DMS 273 treated with DMSO at 0.1 percent for 48 hours (cell line): ENCODE measurements at places on chromosomes 5 and 9.

- DNase-seq, result peak; percentile 54
These were observed 92.6 kb downstream of the TLE4 start for GRCh38 chr9:79664375-79664831.

- DNase-seq, result no peak
These were observed 277.4 kb downstream of the AOPEP start for GRCh38 chr9:95003689-95004410.

- DNase-seq, result no peak
These were observed 33.6 kb downstream of the PRRT1B start for GRCh38 chr9:131578731-131579504.

GRCh38 chr9:77856615-77857014, 175.0 kb downstream of the GNAQ start:
- no peak for DNase-seq

GRCh38 chr5:5387777-5388176, 34.7 kb upstream of the ICE1 start:
- no peak for DNase-seq

DNA sequence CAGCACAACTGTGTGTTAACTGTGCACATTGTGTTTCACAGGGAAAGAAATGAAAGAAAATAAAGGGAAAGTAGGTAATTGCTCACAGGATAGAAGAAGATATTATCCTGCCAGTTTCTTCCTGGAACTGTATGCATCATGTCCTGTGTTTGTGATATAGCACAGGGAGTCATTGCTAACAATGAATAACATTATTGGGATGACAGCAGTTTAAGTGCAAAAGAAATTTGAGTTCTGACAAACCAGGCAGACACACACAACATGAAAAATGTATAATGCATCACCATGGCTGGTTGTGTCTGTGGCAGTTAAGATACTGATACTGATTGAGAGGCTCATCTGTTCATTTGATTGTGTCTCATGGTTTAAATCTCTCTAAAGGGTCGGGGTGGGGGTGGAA, 145.4 kb downstream of the SPATA31D1 start:
- DNase-seq, result no peak

GRCh38 chr5:134982230-134982629, 14.5 kb downstream of the CATSPER3 start:
- no peak for DNase-seq

DNA sequence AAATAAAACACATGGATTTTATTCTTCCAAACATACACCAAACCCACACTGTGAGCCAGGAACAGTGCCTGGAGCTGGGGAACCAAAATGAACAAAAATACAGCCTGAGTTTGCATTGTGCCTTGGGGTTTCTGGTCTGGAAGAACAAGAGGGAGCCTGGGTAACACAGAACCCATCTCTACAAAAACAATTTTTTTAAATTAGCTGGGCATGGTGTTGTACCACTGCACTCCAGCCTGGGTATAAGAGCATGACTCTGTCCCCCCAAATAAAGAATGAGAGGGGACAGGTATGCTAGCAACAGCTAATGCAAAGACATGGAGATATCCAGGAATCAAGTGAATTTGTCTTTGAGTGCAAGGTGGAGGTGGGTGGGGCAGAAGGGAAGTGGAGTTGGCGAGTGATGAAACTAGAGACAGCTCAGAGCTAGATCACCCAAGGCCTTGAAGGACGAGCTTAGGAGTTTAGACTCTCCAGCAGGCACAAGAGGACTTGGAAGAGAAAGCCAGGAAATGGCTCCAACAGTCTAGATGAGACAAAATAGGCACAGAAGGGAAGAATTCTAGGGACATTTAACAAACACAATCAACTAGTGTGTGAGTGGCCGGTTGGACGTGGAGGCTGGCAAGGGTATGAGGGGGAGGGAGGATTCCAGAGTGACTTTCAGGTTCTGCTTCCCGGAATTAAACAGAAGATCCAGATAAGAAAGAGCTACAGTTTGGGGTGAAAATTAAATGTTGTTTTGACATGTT, 47.4 kb downstream of the FNBP1 start:
- no peak for DNase-seq

GRCh38 chr5:44329716-44330115, 59.5 kb downstream of the FGF10 start:
- no peak for DNase-seq

GRCh38 chr9:85527331-85528020, 214.3 kb downstream of the AGTPBP1 start:
- DNase-seq, result no peak

DNA sequence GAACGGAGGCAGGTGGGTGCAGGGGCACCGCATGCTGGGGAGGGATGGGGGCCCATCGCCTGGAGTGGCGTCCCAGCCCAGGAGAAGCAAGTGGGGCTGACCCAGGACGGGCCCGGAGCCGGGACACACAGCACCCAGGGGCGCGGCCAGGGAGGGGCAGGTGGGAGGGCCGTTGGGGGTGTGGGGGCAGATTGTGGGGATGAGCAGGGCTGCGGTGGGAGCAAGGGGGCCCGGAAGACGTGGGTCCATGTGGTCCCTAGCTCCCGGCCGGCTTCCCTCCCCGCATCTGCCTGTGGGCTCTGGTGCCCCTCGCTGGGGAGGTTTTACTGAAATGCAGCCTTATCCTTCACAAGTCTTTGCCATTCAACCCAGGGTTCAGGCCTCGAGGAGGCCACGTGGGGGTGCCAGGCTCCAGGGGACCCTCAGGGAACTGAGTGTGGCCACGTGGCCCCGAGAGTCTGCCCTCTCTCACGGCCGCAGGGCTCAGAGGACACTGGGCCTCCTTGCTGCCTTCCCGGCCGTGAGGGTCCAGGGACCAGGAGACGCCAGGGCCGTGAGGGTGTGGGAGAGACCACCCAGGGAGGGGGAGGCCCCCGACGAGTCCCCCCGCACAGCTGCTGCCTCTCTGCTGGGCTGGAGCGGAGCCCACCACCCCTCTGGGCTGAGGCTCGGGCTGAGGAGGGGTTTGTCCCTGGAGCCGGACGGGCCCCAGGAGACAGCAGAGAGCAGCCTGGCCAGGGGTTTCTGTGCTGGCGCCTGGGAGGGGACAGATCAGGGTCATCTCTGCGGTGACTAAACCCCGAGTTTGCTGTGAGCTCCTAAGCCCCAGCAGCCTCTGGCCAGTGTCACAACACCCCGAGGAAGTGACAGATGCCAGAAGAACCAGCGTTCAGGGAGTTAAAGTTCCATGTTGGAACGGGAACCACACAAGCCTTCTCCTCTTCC, 35.2 kb downstream of the SLC9A3 start:
- no peak for DNase-seq

DNA sequence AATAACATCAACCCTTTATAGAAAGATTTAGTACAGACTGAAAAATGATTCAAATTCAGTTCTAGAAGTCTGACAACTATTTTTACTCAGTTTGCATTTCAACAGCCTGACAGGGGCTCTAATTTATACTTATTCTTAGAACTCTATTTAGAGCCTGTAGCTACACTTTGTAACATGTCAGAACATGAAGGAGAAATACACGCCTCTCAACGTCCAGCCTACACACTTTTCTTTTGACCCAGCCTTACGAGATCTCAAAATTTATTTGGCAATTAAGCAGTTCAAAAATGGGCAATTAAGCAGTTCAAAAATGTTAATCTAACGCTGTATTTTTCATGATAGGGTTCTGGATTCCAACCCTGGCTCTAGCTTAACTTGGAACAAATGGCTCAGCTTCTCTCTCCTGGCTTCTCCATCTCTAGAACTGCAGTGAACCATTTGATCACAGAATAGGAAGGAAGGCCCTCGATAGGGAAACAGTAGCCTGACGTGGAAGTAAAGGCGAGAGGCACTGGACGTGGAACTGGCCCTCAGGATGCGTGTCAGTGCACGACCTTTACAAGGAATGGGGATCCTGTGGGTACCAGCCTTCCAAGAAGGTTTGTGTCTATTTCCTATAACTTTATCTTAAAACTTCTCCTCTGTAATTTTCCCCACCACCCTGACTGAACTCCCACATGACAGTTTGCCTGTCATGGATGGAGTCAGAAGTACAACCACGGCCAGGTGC, 66.4 kb downstream of the PRRT1B start:
- DNase-seq, result no peak

DNA sequence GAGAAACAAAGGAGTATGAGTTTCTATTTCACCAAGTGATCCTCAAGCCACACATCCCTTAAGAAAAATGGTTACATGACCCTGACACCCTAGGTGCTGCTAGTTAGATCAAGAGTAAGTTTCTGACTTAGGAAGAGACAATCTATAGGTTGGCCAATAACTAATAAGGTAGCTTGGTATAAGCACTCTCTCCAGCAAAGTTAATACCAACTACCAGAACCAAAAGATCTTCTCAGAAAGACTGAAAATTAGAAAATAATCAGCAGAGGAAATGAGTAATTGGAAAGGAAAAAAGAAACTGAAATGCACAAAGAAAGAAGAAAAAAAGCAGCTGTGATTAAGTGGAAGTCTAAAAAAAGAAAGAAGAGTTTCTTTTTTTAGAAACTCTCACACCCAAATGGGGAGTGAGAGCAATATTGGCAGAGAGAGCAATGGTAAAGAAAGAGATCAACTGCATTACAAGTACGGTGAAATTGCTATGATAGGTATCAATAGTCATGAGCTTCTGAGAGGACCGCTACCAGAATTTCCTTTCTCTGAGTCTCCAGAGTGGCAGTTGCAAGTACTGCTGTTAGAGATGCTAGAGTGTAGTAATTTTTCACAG, 195.5 kb downstream of the TMEM167A start:
- no peak for DNase-seq

- no peak for DNase-seq
These were observed 26.2 kb upstream of the LMX1B start for GRCh38 chr9:126587187-126588185.

GRCh38 chr5:141516672-141517025, 27.8 kb downstream of the PCDHGC5 start:
- DNase-seq, result no peak

DNA sequence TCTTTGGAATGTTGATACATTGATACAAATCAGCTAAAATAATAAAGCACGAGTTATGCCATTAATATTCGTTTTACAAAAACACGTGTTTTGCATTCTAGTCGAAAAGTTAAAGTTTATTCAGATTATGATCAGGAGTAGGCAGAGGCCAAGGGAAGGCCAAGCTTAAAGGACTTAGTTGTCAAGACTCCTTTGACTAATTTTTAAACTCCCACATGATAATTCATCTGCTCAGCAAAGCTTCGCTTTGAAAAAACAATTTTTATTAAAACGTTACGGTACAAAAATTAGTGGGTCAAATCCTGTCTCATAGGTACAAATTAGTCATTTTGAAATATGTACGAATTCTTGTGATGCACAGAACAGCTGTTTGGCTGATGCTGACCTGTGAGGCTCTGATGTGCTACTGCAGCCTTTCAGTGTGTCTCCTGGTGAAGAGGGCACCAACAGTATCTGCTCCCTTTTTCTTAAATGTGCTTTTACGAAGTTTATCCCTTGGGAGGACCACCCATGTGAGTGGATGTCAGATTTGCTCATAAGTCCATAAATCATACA, 23.0 kb upstream of the NR3C1 start:
- no peak for DNase-seq

- DNase-seq, result no peak
These were observed 165.1 kb downstream of the CAAP1 start for GRCh38 chr9:26727471-26727870.

- DNase-seq, result no peak
These were observed 25.2 kb downstream of the GLDC start for GRCh38 chr9:6620353-6620752.

DNA sequence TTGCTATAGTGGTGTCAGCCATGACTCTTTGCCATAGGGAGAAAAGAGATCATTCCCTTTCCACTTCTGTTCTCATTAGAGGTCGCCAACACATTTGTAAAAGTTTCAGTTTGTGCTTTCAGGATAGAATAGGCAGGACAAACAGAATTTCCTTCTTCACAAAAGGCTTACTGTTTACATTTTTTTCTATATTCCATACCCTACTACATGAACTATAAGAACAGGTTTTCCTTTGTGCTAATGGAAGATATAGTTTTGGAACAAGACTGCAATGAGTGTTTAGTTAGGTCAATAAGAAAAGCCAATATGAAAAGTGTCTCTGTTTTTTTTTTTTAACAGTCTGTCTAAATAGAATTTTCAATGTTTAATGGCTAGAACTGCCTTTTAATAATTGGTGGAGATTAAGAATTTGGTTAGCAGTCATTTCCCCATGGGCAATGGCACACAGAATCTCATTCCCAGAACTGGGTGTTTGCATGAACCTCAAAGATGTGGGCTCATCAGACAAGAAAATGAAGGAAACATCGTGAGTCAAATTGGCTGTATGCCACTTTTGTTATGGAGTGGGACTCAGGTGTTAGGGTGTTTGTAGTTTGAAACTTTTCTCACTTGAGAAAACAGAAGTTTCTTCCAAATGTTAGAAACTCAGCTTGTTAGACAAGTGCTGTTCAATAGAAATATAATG, 75.2 kb upstream of the PRLR start:
- DNase-seq, result no peak

- no peak for DNase-seq
These were observed 210.5 kb downstream of the GRIA1 start for GRCh38 chr5:153700940-153701339.

- DNase-seq, result peak; percentile 67
These were observed 16.9 kb downstream of the TMEM174 start for GRCh38 chr5:73189871-73190376.
